Epithelial cell of proximal tubule (primary cell): ENCODE measurements at places on chromosomes 16 and 17.

- no peak for DNase-seq
Measured at GRCh38 chr16:979859-980594, 1.5 kb upstream of the SOX8 start.

DNA sequence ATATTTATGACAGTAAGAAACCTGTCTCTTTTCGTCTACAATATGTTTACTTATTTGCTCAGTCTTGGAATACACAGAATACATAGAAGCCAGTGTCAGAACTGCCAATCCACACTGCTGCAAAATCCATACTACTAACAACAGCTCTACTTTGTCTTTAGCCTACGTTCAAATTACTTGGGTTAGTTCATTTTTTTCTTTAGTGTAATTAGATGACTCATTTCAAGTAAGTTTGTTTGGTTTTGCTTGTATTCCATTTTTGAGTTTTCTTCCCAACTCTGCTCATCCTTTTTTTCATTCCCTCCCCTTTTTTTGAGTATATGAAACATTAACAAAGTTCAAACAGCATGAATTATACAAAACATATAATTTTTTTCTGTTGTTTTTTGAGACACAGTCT lies 16.9 kb downstream of the CMC2 start:
- DNase-seq: no peak

GRCh38 chr17:21454441-21454840 lies 78.3 kb downstream of the KCNJ12 start:
- no peak for DNase-seq

- no peak for DNase-seq
Measured at GRCh38 chr16:74455619-74456289, 34.5 kb upstream of the CLEC18B start.

DNA sequence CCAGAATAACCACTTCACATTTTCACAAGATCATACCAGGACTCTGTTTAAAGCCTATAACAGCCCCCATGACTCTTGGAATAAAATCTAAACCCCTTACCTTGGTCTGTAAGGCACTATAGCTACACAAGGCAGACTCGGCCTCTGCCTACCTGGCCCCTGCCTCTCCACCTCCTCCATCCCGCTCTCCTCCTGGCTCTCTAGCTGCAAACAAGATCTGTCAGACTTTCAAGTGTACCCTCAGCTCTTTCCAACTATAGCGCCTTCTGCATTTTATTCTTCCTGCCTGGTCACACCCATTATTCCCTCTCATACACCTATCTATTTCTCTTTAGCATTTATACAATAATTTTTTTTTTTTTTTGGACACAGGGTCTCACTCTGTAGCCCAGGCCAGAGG lies 8.2 kb downstream of the USP31 start:
- no peak for DNase-seq

- no peak for DNase-seq
Measured at GRCh38 chr16:86884390-86884650, 306.0 kb downstream of the FOXL1 start.

DNA sequence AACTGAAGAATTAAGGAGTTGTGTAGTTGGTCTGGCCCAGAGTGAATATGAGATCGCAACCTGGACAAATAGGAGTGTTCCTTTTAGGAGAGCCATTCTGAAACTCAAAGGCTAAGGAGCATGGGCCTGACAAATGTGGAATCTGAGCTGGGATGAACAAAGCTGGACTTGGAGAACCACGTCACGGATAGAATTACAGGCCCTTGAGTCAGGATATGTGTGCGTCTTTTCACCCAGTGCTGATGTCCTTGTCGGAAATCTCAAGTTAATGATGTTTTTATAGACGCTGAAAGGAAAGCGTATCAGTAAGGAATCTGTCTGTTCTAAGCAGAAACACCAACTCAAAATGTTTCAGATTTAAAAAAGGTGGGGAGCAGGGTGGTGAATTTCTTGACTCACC lies 173.8 kb upstream of the ZKSCAN2 start:
- DNase-seq: no peak

DNA sequence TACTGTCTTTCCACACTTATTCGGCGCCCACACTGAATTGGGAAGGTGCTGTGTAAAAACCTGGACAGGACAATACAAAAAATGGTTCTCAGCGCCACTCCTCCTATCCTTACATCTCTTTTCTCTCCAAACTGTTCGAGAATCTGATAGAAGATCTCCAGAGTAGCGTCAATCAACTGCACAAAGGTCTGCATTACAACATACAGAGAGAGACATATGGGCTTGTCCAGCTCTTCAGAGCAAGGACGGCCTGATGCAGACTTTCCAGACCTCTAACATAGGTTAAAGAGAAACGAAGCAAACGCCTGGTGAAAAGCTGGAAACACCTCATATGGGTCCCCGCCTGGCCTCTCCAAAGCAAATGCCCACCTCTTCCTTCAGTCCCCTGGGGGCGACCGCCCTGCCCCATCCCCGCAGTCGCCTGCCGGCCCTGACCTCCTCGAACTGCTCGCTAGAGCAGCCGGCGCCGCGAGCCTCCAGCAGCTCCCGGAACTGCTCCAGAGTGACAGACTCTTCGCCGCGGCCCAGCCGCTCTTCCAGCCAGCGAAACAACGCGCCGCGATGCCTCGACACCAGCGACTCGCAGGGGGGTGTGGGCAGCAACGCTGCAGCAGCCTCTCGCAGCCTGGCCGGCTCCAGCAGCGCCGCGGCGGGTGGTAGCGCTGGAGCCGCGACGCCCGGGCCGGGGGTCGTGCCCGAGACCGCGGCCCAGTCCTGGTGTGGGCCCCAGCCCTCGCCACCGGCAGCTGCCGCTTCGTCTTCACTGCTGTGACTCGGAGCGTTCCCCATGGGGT lies 526 bp downstream of the ZZEF1 start:
- no peak for DNase-seq
